ENCODE measurements at places on chromosomes 12 and 14. TPM values are rescaled to one million over a fixed set of nuclear protein-coding genes. Genes with fewer than 3 reads are reported as not detected.

Gene IFNG-AS1
- 0.28 TPM for polyA plus RNA-seq

Gene LTB4R2
- 4.6 TPM for polyA plus RNA-seq

Gene HSPB8
- 4.8 TPM for polyA plus RNA-seq

Gene YLPM1
- 128 TPM for polyA plus RNA-seq

Gene PAPLN
- 38.4 TPM for polyA plus RNA-seq

Measured in left kidney (tissue), 8 donors.